ENCODE measurements at places on chromosomes 11 and 22.
A peak's percentile ranks its signal among the peaks of the same experiment; 100 is the strongest.

GRCh38 chr22:46679706-46680269 lies 58.3 kb downstream of the CERK start:
- no peak for DNase-seq

DNA sequence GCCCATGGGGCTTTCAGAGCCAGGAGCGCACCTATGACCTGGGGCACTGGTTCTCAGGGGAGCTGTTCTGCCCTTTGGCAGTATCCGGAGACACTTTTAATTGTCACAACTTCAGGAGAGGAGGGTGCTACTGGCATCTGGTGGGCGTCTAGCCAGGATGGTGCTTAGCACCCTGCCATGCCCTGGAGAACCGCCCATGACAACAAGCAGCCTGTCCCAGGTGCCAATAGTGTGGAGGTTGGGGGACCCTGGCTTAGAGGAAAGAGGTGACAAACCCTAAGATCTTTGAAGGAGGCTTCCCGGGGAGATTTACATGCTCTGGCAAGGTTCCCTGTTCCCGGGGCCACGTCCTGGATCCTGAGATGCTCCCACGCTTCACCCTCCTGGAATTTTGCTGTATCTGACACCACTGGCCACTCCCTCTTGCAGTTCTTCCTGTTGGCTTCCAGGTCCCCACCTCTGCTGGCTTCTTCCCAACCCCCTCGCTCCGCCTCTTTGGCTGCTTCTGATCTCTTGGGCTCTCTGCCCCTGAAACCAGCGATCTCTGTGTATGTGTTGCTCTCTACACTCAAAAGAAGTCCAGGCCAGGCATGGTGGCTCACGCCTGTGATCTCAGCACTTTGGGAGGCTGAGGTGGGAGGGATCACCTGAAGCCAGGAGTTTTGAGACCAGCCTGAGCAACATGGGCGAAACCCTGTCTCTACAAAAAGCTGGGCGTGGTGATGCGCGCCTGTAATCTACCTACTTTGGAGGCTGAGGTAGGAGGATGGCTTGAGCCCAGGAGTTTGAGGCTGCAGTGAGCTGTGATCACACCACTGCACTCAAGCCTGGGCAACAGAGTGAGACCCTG lies 31.1 kb downstream of the FADS3 start:
- DNase-seq, result no peak

DNA sequence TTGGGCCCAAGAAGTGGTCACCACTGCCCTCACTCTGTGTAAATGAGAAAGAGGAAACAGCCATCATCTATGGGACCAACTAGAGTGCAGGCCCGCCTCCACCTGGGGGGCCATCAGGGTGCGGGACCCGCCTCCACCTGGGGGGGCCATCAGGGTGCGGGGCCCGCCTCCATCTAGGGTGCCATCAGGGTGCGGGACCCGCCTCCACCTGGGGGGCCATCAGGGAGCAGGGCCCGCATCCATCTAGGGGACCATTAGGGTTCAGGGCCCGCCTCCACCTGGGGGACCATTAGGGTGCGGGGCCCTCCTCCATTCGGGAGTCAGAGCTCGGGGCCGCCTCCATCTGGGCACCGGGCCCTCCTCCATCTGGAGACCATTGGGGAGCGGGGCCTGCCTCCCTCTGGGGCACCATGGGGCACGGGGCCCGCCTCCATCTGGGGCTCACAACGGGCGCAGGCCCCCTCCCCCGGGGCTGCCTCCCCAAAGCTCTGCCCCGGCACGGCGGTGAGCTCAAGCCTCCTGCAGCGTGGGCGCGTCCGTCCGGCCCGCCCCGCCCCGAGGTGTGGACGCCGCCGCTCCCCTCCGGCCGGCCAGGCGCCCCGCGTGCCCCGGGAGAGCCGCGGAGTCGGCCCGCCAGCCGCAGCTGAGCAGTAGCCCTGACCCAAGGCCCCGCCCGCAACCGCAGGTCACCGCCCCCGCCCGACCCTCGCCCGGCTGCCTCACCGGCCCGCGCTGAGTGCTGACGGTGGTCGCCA lies 512 bp downstream of the TOLLIP start:
- peak; percentile 27 for DNase-seq

GRCh38 chr11:212150-213100 lies 4.9 kb downstream of the RIC8A start:
- no peak for DNase-seq

GRCh38 chr11:128390246-128390645 lies 197.1 kb downstream of the ETS1 start:
- DNase-seq, result no peak

GRCh38 chr11:111733016-111733415 lies 33.2 kb downstream of the PPP2R1B start:
- DNase-seq, result peak; percentile 49

DNA sequence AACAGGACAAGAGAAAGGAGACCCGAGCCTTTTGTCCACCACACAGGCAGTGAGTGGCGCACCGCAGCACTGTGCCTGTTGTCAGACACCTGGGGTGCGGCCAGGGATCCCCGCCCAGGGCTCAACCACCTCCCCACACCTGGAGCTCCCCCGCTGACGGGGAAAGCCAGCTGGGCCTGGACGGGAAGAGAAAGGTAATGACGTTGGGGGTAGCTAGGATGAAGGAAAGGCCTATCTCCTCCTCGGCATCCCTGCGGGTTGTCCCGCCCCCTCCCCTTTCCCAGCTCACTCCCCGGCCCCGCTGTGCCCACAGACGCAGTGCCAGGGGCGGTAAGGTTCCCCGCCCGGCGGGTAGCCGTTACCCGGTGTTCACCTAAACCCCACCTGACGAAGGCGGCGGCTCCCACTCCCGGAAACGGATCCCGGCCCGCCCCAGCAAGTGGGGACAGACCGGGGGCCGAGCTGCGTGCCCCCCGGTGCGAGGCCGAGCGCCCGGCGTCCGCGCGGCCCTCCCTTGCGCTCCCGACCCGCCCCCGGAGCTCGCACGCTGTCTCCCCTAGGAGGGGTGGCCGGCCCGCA lies 495 bp downstream of the HYOU1 start:
- peak; percentile 64 for DNase-seq

DNA sequence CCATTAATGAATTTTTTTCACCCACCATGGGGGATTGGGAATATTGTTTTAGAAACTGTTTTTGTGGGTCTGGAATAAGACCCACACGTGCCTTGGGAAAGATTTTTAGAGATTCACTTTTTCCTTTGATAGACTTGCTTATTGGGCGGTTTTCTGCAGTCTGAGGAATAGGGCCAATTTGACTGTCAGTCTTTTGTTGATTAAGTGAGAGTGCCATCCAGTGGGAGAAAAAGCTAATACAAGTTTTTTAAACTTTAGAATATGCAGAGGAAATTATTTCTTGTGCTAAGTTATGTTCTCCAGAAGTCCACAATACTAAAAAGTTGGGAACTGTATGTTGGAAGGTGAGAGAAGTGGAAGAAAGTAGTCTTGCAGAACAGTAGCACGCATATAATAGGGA lies 56.1 kb downstream of the PRMT3 start:
- peak; percentile 36 for DNase-seq

DNA sequence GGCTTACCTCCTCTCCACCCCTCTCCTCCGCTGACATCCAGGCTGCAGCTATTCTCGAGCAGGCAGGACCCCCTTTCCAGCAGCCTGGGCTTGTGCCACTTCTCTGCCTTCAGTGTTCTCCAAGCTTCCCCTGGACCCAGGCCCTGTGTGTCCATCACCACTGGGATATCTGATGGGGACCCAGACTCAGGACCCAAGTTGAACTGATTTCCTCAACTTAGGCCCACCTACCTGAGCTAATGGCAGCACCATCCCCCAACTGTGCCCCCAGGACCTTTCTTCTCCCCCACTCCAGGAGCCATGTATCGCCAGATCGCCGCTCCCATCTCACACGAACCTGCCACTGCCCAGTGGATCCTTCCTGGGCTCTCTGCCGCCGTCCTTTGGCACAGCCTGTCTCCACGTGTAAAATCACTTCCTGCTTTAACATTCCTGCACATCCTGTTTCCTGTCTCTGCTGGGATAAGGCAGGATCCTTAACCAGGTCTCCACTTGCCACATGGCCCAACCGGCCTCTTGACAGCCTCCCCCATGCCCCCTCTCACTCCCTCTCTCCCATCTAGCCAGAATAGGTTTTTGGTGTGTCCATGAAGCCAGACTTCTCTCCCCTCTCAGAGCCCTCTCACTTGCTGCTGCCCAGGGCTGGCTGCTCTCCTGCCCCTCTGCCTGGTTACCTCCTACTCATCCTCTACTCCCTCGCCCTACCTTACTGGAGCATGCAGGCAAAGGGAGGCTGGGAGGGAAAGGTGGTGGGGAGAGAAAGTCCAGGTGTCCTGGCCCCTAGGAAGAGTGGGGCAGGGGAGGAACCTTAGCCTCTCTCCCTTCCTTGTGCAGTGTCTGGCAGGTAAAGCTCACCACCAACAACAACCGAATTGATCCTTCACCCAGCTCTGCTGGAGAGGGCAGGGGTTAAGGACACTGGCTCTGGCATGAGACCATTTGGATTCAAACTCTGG lies 9.4 kb downstream of the SPATA19 start:
- no peak for DNase-seq

DNA sequence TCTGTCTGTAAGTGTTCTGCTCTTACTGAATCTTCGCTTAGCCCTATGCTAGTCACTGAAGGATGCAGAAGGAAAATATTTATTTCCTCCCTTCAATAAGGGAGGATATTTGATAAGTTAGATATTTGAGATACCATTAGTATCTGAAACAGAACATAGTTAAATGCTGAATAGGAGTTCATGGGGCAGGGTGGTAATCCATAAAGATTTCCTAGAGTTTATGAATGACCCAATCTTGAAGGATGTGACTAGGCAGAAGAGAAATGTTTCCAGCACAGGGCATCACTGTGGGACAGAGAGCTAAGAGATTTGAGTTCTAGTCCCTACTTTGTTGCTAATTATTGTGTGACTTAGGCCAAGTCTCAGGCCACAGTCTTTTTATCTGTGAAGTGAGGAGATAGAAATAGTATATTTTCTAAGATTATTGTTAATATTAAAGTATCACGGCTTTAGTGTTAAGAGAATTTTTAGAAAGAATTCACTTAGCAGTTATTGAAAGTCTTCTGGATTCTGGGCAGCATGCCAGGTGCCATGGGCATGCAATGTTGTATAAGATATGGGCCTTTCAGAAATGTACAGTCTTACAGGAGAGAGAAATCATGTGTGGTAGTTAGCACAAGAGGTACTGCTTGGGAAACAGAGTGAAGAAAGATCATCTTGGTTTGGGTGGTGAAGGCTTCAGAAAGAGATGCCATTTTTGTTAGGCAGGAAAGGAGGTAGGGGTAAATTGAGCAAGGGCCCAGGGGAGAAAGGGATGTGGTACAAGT lies 24.0 kb downstream of the SWAP70 start:
- DNase-seq, result no peak

DNA sequence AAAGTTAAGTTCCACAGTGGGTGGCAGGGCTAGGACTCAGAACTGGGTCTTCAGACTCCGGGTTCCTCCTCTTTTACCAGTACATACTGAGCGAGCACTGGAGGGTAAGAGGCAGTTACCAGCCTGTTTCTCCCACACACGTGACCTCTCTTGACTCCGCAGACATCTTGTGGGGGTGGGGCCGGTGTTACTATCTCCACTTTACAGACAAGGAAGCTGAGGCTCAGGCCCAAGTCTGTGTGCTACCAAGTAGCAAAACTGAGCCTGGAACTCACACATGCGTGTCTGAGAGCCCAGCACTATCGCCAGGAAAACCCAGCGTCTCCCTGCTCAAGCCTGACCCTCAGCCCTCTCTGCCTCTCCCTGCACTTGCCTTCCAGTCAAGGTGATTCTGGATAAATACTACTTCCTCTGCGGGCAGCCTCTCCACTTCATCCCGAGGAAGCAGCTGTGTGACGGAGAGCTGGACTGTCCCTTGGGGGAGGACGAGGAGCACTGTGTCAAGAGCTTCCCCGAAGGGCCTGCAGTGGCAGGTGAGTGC lies 16.0 kb upstream of the SMIM35 start:
- DNase-seq, result no peak

GRCh38 chr22:33018232-33018864 lies 39.8 kb downstream of the SYN3 start:
- peak; percentile 58 for DNase-seq

GRCh38 chr22:39985383-39986035 lies 9.2 kb upstream of the FAM83F start:
- peak; percentile 81 for DNase-seq

DNA sequence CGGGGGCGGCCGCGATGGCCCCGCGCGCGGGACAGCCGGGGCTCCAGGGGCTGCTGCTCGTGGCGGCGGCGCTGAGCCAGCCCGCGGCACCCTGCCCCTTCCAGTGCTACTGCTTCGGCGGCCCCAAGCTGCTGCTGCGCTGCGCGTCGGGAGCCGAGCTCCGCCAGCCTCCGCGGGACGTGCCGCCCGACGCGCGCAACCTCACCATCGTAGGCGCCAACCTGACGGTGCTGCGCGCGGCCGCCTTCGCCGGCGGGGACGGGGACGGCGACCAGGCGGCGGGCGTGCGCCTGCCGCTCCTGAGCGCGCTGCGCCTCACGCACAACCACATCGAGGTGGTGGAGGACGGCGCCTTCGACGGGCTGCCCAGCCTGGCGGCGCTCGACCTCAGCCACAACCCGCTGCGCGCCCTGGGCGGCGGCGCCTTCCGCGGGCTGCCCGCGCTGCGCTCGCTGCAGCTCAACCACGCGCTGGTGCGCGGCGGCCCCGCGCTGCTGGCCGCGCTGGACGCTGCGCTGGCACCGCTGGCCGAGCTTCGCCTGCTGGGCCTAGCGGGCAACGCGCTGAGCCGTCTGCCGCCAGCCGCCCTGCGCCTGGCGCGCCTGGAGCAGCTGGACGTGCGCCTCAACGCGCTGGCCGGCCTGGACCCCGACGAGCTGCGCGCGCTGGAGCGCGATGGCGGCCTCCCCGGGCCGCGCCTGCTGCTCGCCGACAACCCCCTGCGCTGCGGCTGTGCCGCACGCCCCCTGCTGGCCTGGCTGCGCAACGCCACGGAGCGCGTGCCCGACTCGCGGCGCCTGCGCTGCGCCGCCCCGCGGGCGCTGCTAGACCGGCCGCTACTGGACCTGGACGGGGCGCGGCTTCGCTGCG lies 697 bp downstream of the TPBGL start:
- peak; percentile 83 for DNase-seq

DNA sequence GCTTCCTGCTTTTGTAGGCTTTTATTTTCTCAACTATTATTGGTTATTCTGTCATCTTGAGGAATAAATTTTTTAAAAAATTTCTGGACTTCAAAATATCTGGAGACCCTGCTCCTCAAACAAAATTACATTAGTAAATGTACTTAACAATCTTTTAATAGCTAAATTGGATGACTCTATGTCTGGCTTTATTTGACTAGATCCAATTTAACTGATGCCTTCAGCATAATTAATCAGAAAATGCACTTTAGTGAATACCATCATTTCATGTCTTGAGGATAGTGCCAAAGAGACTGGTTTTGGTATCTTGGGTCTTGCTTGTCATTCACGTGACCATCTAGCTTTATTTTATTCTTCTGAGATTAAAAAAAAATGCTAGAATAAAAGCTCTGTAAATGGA lies 1301.2 kb downstream of the JRKL start:
- DNase-seq, result no peak

GRCh38 chr11:33941637-33942160 lies 49.8 kb upstream of the LMO2 start:
- DNase-seq, result no peak

GRCh38 chr11:7671347-7672215 lies 1.7 kb downstream of the CYB5R2 start:
- peak; percentile 72 for DNase-seq

DNA sequence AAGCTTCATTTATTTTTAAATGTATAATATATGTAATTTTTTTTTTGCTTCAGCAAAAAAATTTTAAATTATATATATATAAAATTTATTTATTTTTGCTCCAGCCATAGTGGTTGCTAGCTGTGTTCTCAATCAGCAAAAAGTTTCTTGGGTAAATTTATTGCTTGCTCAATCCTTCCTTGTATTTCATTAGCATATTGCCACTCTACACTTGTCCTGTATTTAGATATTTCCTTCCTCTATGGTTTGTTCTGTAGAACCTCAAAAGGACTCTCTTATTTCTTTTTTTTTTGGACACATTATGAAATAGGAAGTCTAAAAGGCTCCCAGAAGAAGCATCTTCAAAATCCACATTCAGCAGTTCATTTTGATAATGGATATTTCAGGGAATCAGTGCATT lies 2.3 kb downstream of the PTPRJ start:
- DNase-seq, result no peak

All from epithelial cell of esophagus (primary cell).